Suprapubic skin (tissue), 4 donors: ENCODE measurements at places on chromosomes 3 and 15.
A peak's percentile ranks its signal among the peaks of the same experiment; 100 is the strongest.

DNA sequence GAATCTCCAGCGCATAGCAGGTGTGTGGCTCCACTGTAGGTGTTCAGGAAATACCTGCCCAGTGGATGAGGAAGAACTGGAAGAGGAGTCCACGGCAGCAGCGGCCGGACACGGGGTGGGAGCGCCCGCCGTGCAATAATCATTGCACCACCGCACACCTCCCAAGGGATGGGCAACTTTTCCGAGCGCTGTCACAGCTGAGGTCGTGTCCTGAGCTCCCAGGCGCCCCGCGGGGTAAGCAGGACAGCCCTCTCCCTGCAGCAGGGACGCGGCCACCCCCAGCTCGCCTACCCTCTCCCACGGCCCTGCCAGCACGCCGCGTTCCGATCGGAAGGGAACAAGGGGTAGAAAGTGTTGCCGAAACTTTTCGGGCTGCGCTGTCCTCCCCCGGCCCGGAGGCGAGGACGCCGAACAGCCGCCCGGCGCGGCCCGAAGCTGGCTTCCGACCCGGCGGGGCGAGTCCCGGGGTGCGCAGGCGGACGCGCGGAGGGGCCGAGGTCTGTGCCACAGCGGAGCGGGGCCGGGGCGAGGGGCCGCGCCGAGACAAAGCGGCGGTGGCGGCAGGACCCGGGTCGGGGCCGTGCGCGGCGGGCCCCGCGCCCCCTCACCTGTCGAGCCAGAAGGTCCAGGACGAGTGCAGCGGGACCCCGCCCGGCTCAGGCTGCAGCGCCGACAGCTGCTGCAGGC is 475 bp downstream of the EIF4E3 start:
- peaks cover 25% of the 10 kb centered on the region for H3K4me1 ChIP-seq
- DNase-seq: no peak
- H3K4me3 ChIP-seq: peak overlapping the region; percentile 94
- H3K27me3 ChIP-seq: no peaks in the 10 kb centered on the region

DNA sequence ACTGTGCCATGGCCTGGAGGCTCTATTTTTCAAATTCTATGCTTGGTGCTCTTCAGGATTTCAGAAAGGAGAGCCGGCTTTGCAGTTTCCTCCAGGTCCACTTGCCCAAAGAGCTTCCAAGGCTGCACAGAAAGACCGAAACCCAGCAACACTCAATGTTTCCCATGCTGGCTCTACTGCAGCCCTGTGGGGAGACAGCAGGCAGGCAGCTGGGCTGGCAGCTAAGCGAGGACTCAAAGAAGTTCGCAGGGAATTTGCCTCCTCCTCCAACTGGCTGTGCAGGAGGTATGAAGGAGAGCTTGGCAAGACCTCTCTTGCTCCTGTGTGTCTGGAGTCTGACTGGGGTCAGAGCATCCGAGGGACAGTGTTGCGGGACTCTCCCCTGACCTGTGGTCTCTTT is 17.4 kb upstream of the ITGA11 start:
- H3K4me3 ChIP-seq: no peak overlapping the region
- no peaks in the 10 kb centered on the region for H3K36me3 ChIP-seq
- H3K27ac ChIP-seq: no peak overlapping the region
- no peak for DNase-seq
- H3K4me1 ChIP-seq: no peaks in the 10 kb centered on the region

- H3K27ac ChIP-seq: peak overlapping the region; percentile 91
- peak; percentile 69 for DNase-seq
- peaks cover 25% of the 10 kb centered on the region for H3K4me1 ChIP-seq
- H3K36me3 ChIP-seq: peaks cover 3% of the 10 kb centered on the region
- peak overlapping the region; percentile 99 for H3K4me3 ChIP-seq
These were observed 686 bp downstream of the VPS8 start for GRCh38 chr3:184812662-184813042.

- no peak overlapping the region for H3K4me3 ChIP-seq
- H3K36me3 ChIP-seq: no peaks in the 10 kb centered on the region
- H3K27me3 ChIP-seq: no peaks in the 10 kb centered on the region
- H3K27ac ChIP-seq: no peak overlapping the region
- no peak for DNase-seq
- H3K4me1 ChIP-seq: peaks cover 26% of the 10 kb centered on the region
These were observed 163.1 kb downstream of the FMN1 start for GRCh38 chr15:33031324-33031821.

GRCh38 chr3:144413068-144413467 is 441.4 kb downstream of the DIPK2A start:
- DNase-seq: no peak
- H3K4me3 ChIP-seq: no peak overlapping the region
- no peaks in the 10 kb centered on the region for H3K36me3 ChIP-seq
- H3K27ac ChIP-seq: no peak overlapping the region
- H3K27me3 ChIP-seq: no peaks in the 10 kb centered on the region

- no peaks in the 10 kb centered on the region for H3K36me3 ChIP-seq
- H3K27ac ChIP-seq: no peak overlapping the region
- no peak for DNase-seq
- H3K4me3 ChIP-seq: no peak overlapping the region
- H3K4me1 ChIP-seq: no peaks in the 10 kb centered on the region
- no peaks in the 10 kb centered on the region for H3K27me3 ChIP-seq
These were observed 30.6 kb downstream of the PLCH1 start for GRCh38 chr3:155714295-155714718.

- no peak overlapping the region for H3K4me3 ChIP-seq
- DNase-seq: no peak
- H3K27me3 ChIP-seq: no peaks in the 10 kb centered on the region
- H3K27ac ChIP-seq: no peak overlapping the region
- H3K4me1 ChIP-seq: peaks cover 46% of the 10 kb centered on the region
These were observed 5.9 kb downstream of the TOP2B start for GRCh38 chr3:25658836-25659235.

GRCh38 chr3:40304352-40304751 is 5.2 kb upstream of the EIF1B start:
- no peak overlapping the region for H3K4me3 ChIP-seq
- H3K27me3 ChIP-seq: no peaks in the 10 kb centered on the region
- peaks cover 7% of the 10 kb centered on the region for H3K4me1 ChIP-seq
- no peaks in the 10 kb centered on the region for H3K36me3 ChIP-seq

DNA sequence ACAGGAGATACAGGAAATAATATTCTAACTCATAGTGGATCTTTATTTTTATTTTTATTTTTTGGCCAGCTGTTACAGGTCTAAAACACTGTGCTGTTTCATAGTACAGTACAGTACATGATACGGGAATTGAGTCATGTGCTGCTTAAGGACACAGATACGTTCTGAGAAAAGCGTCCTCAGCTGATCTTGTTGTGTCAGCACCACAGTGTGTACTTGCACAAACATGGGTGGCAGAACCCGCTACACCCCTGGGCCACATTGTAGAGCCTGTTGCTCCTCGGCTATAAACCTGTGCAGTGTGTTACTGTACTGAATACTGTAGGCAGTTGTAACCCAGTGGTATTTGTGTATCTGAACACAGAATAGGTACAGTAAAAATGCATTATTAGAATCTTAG is 183.4 kb downstream of the OR4M2 start:
- no peak for DNase-seq
- no peak overlapping the region for H3K27ac ChIP-seq
- H3K4me3 ChIP-seq: no peak overlapping the region
- no peaks in the 10 kb centered on the region for H3K4me1 ChIP-seq
- H3K36me3 ChIP-seq: no peaks in the 10 kb centered on the region

DNA sequence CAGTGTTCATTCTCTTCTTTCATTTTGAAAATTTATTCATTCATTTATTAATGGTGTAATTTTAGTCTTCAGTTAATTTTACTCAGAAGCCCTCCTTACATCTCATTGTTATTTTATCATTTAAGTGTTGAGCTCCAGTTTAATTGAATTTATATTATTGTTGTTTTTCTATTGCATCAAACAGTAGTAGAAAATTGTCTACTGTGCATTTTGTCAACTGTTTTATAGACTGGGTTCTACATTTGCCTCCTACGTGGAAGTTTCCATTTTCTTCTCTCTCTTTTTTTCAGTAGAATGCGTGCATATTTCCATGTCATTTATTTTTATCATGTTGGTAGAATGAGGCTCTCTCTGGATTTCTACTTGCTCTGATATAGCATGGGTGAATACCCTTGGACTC is 487.4 kb downstream of the NR2F2 start:
- no peaks in the 10 kb centered on the region for H3K27me3 ChIP-seq
- no peak overlapping the region for H3K4me3 ChIP-seq

GRCh38 chr3:183327343-183327742 is 74.3 kb downstream of the B3GNT5 start:
- H3K4me3 ChIP-seq: no peak overlapping the region
- no peaks in the 10 kb centered on the region for H3K36me3 ChIP-seq

- DNase-seq: peak; percentile 64
- H3K4me1 ChIP-seq: peaks cover 10% of the 10 kb centered on the region
- no peaks in the 10 kb centered on the region for H3K36me3 ChIP-seq
- peak overlapping the region; percentile 74 for H3K27ac ChIP-seq
These were observed 650 bp downstream of the PYGO1 start for GRCh38 chr15:55587321-55588069.

DNA sequence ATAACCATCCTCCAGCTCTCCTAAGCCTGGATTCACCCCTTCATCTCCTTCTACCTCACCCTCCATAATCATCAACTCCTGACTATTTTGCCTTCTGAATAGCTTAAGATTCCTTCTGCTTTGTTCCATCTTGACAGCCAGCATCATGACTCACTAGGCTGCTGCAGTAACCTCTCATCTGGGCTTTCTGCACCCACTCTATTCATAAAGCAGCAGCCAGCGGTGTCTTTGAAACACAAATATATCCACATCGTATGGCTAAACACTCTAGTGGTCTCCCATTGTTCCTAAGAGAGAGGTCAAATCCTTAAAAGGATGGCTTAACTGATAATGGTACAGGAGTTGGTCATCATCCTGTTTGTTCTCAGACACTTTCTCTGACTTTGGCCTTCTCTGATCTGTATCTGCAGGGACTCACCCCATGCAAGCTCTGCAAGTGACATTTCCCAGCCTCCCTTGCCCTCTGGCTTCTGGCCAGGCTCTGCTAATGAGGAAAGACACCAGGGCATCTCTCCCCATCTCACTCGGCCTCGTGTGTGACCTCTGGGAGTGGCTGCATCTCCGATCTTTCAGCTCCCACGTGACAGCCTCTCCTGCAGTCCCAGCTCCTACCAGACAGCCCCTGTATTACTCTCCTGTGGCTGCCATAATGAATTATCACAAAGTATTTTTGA is 6.2 kb downstream of the GRK7 start:
- H3K36me3 ChIP-seq: no peaks in the 10 kb centered on the region
- H3K27ac ChIP-seq: no peak overlapping the region
- no peak overlapping the region for H3K4me3 ChIP-seq
- no peaks in the 10 kb centered on the region for H3K27me3 ChIP-seq

- no peaks in the 10 kb centered on the region for H3K36me3 ChIP-seq
- H3K4me3 ChIP-seq: no peak overlapping the region
- DNase-seq: no peak
These were observed 202.2 kb upstream of the ADAMTS9 start for GRCh38 chr3:64890006-64890405.

GRCh38 chr3:147688868-147689267 is 279.7 kb downstream of the ZIC1 start:
- H3K27me3 ChIP-seq: no peaks in the 10 kb centered on the region
- no peaks in the 10 kb centered on the region for H3K4me1 ChIP-seq
- no peak overlapping the region for H3K27ac ChIP-seq
- DNase-seq: no peak

DNA sequence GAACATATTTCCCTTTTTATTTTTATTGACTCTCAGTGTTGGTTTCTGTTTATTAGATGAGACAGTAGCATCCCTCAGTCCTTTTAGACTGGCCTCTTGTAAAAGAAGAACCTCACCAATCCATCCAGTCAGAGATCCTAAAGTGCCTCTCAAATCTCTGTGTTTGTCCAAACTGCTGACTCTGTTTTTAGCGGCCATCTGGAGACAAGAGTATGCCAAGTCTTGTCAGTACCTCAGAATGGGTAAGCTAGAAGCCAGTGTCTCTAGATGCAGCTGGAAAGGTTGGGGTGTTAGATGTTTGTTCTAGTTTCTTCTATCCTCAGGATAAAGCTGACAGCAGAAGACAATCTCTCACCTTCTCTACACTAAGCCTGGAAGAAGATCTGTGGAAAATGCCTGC is 537.7 kb upstream of the ZNF385D start:
- no peak for DNase-seq
- no peaks in the 10 kb centered on the region for H3K36me3 ChIP-seq
- no peak overlapping the region for H3K4me3 ChIP-seq
- no peaks in the 10 kb centered on the region for H3K4me1 ChIP-seq

DNA sequence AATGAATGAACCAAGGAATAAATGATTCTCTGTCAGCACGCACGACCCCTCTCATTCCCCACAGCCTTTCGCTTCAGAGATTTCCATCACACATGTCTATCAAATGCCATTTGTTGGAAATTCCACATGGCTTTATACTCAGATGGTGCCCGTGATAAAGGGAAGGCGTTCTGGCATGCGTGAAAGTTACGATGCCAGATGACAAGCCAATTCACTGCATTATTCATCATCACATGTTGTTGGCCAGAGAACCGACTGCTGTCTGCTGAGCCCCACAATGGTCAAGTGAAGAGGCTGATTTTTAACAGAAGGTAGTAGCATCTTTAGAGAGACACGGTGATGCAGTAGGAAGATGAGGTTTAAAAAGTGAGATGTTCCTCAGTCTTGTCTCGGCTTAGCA is 74.1 kb upstream of the FRMD4B start:
- no peak overlapping the region for H3K27ac ChIP-seq
- no peak for DNase-seq
- H3K4me3 ChIP-seq: no peak overlapping the region
- peaks cover 10% of the 10 kb centered on the region for H3K4me1 ChIP-seq

GRCh38 chr3:67587811-67588210 is 66.6 kb downstream of the SUCLG2 start:
- no peak overlapping the region for H3K27ac ChIP-seq
- no peak for DNase-seq
- no peaks in the 10 kb centered on the region for H3K4me1 ChIP-seq
- no peaks in the 10 kb centered on the region for H3K27me3 ChIP-seq

DNA sequence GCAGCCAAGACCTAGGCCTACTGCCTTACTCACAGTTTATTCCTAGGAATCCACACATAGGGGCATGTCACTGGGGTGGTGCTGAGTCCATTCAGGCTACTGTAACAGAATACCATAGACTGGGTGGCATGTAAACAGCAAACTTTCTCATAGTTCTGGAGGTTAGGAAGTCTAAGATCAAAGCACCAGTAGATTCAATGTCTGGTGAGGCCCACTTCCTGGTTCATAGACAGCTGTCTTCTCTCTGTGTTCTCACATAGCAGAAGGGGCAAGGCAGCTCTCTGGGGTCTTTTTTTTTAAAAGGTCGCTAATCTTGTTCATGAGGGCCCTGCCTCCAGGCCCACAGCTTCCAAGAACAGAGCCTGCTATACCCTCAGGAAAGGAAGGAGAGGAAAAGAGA is 113.9 kb upstream of the MANF start:
- no peaks in the 10 kb centered on the region for H3K36me3 ChIP-seq
- H3K27me3 ChIP-seq: no peaks in the 10 kb centered on the region
- no peak overlapping the region for H3K4me3 ChIP-seq
- no peak overlapping the region for H3K27ac ChIP-seq

GRCh38 chr15:29058903-29059539 is 173.2 kb downstream of the APBA2 start:
- H3K4me1 ChIP-seq: no peaks in the 10 kb centered on the region
- H3K27ac ChIP-seq: no peak overlapping the region
- no peaks in the 10 kb centered on the region for H3K36me3 ChIP-seq
- H3K4me3 ChIP-seq: no peak overlapping the region
- no peaks in the 10 kb centered on the region for H3K27me3 ChIP-seq
- no peak for DNase-seq
